HL-60 (cell line): ENCODE measurements at places on chromosomes 12 and 14.

GRCh38 chr14:51597261-51598001 is 54.3 kb upstream of the FRMD6 start:
- no peak for DNase-seq

DNA sequence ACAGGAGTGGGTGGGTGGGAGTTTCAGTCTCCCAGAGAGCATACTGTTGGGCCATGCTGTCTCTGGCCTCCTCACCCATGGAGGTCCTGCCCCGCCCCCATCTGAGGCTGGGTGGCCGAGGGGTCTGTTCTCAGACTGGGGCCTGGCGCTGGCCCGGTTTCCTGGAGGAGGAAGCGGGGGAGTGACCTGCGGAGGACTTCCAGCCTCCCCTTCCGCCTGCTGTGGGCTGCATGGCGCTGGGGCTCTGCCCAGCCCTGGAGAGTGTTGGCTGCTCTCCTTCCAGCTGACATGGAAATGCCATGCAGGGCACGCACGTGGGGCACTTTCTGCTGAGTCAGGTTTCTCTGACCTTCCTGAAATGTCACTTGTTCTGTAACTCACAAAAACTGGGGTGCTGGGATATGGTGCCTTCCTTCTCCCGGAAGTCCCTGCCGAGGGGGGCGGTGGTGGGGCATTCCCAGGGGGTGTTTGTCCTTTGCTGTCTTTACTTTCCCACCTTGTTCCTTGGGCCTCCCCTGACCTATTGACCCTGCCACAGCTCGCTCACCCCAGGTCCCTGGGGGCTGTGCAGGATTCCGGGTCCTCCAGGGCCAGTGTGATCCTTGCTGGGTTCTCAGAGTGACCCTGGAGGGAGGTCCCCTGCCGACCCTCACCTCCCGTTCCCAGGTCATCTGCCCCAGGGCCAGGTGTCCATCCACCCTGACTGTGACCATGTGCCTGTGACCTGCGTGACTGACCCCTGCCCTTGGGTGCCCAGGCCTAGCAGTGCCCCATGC is 23.6 kb downstream of the PACS2 start:
- DNase-seq, result peak; percentile 27

GRCh38 chr12:52413782-52414345 is 7.7 kb upstream of the KRT82 start:
- no peak for DNase-seq

- DNase-seq, result no peak
Observed at GRCh38 chr14:71398450-71398849, 491.2 kb downstream of the PCNX1 start.

DNA sequence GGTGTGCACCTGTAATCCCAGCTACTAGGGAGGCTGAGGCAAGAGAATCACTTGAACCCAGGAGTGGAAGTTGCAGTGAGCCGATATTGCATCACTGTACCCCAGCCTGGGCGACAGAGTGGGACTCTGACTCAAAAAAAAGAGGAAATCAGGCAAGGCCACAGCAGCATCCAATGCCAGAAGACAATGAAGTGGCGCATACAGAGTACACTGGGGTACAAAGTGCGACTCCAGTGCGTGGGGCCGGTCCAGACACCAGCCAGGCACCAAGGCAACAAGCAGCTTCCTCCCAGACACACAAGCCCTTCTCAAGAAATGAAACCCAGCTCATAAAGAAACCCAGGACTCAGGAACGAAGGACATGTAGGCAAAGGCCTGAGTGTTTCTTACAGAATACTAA is 28.2 kb downstream of the TTC7B start:
- peak; percentile 8 for DNase-seq

DNA sequence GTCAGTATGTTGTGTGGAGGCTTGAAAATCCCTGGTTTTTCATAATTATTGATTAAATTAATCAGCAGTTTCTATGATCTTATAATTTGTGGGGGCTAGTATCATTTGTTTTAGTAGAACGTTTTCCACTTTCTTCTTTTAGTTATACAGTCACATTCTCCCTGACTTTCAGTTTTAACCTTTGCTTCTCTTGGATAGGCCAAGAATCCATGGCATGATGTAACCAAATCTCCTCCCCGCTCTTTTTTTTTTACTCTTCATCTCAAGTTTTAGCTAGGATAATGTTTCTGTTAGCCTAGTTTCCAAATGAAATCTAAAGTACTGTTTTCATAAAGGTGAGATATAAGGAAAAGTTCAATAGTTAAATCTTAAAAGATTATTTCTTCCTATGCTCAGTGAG is 106.5 kb downstream of the TMEM117 start:
- no peak for DNase-seq

- DNase-seq, result no peak
Observed at GRCh38 chr12:94731733-94732360, 81.5 kb upstream of the TMCC3 start.

- no peak for DNase-seq
Observed at GRCh38 chr12:124097701-124098100, 124.7 kb downstream of the ZNF664 start.

DNA sequence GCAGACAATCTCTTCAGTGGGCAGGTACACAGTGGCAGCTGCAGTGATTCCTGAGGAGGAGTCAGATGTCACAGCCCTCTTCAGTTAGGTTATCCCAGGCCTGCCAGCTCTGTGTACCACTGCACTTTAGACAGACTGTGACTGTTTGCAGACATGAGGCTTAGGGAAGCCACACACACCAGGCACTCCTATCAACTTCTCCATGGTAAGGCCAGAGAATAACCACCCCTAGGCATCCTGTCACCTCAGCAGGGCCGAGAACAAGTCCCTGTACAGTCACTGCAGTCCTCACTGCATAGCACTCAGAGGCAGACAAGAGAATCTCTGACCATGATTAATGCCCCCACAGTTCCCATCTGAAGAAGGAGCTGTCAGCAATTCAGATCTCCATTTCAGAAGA is 296.5 kb downstream of the GALC start:
- DNase-seq, result no peak

GRCh38 chr12:569091-569676 is 94.1 kb downstream of the NINJ2 start:
- no peak for DNase-seq

GRCh38 chr12:34591966-34592365 is 569.7 kb downstream of the ALG10 start:
- no peak for DNase-seq

- DNase-seq, result no peak
Observed at GRCh38 chr12:42187799-42188198, 43.1 kb upstream of the GXYLT1 start.
